ENCODE measurements at places on chromosomes 12 and 14. TPM values are rescaled to one million over a fixed set of nuclear protein-coding genes. Genes with fewer than 3 reads are reported as not detected.

The P2RX2 gene
- not detected for total RNA-seq

The SOAT2 gene
- total RNA-seq, result 0.07 TPM

The C3AR1 gene
- not detected for total RNA-seq

The DAO gene
- not detected for total RNA-seq

The PYGL gene
- total RNA-seq, result 174 TPM

The CLEC6A gene
- total RNA-seq, result not detected

The TRIM9 gene
- 2.6 TPM for total RNA-seq

The WSCD2 gene
- total RNA-seq, result not detected

DNA sequence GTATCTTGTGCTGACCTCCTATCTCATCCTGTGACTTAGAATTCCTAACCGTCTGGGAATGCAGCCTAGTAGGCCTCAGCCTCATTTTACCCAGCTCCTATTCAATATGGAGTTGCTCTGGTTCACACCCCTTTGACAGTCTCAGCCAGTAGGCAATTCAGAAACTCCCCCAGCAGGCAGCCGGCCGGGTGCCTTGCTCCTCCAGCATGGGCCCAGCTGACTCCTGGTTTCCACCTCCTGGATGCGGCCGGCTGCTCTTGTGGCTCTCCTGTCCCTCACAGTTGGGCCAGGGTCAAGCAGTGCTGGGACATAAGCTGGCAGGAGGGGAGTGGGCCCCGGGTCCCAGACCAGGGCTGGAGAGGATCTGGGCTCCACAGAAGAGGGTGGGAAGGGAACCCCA, 58.2 kb downstream of the LRRC74A start:
- no peak for DNase-seq

DNA sequence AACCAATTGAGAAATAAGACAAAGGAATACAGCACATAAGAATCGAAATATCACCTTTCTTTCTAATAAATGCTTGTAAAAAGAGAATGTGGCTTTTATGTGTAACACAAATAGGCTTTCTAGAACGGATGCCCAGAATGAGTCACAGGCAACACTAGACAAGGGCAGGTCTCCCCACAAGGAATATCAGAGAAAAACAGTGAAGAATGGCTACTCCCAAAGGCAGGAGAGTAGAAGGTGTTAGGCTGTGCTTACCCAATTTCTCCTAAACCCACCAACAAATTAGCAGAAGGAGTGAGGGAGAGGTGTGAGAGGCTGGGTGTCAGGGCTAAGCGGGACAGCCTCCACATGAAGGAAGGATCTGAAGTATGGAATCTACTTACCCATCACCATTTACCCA, 55.2 kb downstream of the GALNT4 start:
- DNase-seq, result peak; percentile 70

DNA sequence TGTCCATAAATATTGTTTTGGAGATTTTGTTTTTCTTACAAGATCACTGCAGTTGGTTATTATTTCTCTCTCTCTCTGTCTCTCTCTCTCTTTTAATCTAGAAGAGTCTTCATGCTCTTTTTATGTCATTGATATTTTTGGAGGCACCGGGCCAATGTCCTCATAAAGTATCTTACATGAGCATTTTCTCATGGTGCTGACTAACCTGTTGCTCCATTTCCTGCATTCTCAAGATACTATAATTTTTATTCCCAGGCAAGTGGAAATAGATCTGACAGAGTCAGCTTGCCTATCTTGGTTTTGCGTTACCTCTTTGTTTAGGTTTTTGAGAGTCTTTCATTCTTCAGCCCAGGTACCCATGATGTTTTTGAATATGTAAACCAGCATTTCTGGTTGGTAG, 938.8 kb upstream of the FBXO33 start:
- DNase-seq, result peak; percentile 50

- DNase-seq, result peak; percentile 99
These were observed 9.4 kb downstream of the GCH1 start for GRCh38 chr14:54893151-54893760.

GRCh38 chr12:68115281-68115680, 44.3 kb downstream of the IFNG start:
- DNase-seq, result no peak

DNA sequence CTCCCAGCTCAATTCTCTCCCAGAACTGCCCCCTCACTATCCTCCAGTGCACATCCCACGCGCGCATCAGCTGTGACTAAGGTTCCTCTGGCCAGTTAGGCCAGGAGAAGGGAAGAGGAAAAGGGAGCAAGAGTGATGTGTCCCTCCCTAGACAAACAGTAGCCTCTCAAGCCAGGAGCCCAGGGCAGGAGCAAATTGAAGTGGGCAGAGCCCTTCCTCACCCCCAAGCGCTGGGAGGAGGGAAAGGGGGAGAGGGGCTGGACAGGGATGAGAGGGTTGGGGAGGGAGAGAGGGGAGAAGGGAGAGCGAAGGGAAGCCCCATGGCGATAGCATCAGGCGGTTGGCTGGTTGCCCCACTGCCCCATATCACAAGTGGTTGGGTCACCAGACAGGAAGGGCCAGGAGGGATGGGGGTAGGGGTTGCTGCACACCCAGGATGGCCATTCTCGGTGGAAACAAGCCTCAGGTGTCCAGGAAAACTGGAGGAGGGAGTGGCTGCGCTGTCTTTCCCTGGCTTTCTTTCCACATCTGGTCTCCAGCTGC, 1.1 kb downstream of the CD63 start:
- peak; percentile 73 for DNase-seq

DNA sequence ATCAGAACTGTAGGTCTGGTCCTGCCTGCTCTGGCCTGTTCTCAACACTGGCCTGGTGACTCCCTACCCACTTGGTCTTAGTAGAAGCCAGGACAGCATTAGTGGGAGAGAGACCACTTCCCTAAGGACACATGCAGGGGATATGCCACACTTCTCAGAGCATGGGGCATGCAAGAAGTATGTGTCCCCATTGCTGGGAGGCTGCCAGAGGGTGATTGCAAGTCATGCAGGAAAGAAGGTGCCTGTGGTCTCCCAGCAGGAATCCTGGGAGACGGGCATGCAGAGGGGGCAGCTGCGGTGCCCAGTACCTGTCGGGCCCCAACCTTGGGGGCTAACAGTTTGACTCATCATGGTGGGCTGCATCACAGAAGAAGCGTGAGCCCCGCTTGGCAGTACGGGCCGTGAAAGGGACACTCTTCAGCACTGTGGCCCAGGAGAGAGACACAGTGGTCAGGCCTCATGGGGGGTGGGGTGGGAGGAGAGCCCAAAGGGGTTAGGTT, 23.0 kb downstream of the PRPF40B start:
- no peak for DNase-seq

DNA sequence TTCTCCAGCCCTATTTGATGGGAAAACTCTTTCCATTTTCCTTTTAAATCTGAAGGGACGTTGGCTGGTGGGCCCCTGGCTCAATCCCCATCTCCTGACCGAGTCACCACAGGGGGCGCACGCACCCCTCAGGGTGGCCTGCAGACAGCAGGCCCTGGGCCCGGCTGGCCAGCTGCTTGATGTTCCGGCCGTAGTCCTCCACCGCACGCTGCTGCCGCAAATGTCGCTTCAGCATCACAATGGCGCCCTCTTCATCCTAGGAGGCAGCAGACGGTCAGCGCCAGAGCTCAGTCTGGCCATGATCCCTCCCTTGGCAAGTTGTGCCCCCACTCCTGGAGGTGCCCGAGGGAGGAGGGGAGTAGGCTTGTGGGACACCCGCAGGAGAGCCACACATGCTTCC, 70.0 kb downstream of the PLEKHG3 start:
- no peak for DNase-seq

DNA sequence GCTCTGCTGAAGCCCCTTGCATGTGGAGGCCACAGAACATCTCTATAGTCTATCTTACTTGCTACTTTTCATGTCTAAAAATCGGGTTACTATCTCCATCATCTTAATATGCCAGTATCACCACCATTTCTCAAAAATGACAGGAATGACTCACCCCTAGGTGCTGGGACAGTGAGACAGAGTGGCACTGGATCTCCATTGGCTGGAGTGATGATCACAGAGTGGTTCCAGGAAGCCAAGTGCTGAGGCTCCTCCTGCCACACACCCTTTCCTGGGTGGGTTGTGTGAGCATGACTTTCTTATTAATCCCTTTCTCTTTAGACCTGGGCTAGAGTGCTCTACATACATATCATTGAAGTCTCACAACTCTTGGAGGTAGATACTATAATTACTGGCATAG, 3.3 kb upstream of the ASCL1 start:
- no peak for DNase-seq

- no peak for DNase-seq
These were observed 4.2 kb upstream of the CDC42BPB start for GRCh38 chr14:103061482-103061976.

GRCh38 chr12:22014783-22015144, 31.3 kb upstream of the CMAS start:
- no peak for DNase-seq

DNA sequence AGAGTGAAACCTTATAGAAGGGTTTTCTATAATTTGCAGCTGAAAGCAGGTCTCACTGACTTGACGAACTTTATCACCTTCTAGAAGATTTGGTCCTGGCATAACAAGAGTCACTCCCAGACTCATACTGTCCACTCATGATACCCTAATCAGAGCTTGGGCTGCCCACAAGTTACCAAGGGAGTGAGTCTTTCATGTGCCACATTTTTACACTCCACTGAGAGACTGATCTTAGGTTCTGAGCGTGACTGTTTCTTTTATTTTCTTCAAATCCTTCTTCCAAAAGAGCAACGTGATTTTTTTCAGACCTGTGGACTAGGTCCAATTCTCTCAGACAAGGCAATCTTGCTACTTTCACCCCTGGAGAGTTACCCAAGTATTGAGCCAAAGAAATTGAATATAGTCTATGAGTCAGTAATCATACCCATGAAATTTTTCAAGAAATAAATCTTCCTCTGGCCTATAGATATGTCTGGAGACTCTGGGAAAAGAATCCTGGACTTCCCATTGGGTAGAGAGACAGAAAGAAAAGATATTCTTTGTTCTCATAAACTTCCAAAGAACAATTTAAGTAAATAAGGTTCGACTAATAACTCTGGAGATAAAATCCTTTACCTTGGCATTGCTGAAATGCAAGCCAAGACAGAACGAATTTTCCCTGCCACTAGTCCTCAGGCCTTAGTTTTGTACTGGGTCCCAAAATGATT, 26.9 kb downstream of the SIX1 start:
- DNase-seq, result no peak

- DNase-seq, result no peak
These were observed 211.3 kb downstream of the RERGL start for GRCh38 chr12:17878714-17879113.

Measured in PC-3 (cell line).